ENCODE measurements at places on chromosomes 11 and 22.

DNA sequence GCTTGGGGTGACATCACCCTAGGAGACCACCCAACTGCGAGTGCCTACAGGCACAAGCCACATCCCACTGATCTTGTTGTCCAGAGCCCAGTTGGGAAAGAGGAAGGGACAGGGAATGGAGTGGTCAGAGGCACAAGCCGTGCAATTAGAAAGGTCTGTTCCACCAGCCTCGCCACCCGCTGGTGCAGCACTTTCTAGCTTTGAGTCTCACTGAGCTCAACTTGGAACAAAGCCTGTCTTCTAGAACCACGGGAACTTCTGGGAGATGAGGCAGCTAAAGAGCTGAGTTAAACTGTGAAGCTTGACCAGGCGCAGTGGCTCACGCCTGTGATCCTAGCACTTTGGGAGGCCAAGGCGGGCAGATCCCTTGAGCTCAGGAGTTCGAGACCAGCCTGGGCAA is 29.3 kb downstream of the TPBGL start:
- DNase-seq, result no peak

DNA sequence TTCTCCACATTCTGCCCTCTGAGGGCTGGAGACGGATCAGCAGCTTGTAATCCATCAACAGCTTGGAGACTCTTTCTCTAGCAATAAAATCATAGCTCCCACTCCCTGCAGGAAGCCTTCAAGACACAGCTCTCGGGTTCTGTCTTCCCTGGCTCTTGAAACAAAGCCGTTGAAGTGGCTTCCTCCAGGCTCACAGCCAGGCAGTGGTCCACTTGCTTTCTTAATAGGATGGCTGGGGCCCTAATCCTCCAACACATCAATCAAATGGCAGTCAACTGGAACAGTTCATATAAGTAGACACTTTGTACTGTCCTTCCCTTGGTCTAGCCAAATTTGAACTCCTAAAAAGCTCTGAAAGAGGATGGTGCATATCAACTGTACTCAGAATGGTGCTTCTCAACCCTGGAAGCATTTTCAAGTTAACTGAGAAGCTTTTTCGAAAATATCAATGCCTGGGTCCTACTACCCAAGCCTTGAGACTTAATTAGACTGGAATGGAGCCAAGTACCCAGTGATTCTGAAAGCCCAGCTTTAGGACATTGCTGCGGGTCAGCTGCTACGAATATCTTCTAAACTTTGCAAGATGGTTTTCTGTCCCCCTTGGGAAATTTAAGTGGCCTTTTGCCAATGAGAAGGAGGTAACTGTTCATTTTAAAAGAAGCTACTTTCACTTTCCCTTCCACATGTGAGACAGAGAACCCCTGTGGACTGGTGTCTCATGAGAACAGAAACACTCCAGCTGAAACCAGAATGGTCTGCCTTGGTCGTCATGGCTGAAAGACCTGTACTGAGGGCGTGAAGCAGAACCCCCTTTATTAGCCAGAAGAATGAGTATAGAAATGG is 74.7 kb downstream of the SC5D start:
- DNase-seq, result no peak

- no peak for DNase-seq
Observed at GRCh38 chr22:45164270-45165088, 754 bp downstream of the NUP50 start.

- DNase-seq, result no peak
Observed at GRCh38 chr11:93564895-93565294, 21.7 kb upstream of the SMCO4 start.

- no peak for DNase-seq
Observed at GRCh38 chr11:1204381-1205101, 18.3 kb upstream of the MUC5B start.

- DNase-seq, result no peak
Observed at GRCh38 chr22:19689408-19689807, 24.9 kb upstream of the SEPTIN5 start.

GRCh38 chr11:5624489-5625279 is at the start of gene TRIM34:
TSS of gene TRIM34 (plus strand) at chr11:5625001. CDS start at chr11:5632332, 7,331 bp downstream.
- DNase-seq, result no peak

GRCh38 chr22:31579835-31580242 is 82.2 kb downstream of the PISD start:
- no peak for DNase-seq

- DNase-seq, result no peak
Observed at GRCh38 chr11:95398437-95399112, 167.6 kb upstream of the SESN3 start.

GRCh38 chr11:22079133-22079872 is 113.6 kb upstream of the ANO5 start:
- no peak for DNase-seq

DNA sequence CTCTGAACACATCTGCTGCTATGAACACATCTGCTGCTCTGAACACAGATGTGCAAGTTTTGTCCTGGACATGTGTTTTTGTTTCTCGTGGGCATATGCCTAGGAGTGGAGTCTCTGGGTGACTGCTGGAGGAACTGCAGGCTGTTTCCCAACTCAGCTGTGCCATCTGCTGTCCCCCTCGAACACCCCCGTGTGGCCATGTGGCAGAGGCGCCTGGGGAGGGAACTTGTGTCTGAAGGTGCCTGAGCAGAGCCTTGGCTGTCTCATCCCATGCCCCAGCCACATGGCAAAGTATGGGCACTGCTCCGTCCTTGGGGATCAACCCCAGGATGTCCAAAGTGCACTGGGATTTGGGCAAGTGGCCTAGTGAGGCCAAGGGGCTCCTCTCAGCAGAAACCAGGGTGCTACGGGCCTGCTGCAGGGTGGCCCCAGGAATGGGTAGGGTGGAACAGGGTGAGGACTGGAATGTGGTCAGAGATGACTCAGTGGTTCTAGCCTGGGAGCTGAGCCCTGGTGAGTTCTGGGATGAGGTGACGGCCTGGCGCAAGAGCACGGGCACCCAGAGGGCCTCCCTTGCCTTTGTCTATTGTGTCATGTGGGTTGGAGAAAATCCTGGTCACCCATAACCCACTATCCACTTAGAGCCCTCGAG is 14.7 kb downstream of the GATD1 start:
- DNase-seq, result no peak

DNA sequence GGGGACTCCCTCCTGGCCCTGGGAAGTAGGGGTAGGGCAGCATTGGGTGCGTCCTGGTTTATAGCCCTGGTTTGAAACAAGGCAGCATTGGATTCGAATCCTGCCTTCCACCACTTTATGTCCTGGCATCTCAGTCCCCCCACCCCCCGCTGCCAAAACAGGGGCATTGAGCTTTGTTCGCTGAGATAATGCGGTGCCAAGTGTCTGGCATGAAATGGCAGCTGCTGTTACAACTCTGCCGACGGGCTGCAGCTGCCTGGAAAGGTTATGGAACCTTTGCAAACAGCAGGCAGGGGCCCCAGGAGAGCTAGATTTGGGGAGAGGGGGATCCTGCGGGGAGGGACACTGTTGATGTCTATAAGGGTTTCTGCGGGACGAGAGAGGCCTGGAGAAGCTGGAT is 1.9 kb downstream of the TST start:
- no peak for DNase-seq

DNA sequence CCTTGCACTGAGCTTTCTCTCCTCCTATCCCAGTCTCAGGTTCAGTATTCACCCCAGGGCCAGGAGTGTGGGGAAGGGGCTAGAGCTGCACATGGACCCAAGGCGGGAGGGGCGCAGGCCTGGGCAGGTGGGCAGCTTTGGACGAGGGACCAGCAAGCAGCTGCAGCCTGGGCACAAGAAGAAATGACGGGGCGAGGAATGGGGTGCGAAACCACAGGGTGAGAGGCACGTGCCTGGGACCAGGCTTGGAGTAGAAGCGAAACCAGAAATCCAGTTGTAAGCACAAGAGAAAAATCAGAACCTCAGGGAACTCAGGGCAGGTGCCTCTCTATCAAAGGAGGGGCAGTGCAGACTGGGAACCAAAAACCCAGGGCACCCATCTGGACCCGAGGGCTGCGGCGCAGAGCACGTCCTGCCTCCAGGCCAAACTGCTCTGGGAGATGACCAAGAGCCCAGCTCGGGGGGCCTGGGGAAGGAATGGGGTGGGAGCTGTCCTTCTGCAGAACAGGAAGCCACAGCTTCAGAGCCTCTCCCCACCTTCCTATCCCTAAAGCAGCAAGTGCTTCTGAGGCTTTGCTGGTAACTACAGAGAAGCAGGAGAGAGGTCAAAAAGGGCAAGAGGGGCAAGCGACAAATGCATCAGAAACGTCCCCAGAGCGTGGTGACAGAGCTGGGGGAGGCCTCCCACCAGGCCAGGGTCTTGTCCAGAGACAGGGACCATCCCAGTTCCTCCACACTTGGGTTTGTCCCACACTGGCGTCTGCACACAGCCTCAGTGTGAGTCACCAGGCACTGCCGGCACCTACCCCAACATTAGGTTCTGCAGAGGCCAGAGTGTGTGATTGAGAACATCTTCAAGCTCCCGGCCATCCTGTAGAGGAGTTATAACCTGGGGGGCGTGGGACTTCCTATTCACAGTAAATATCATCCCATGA is 18.3 kb upstream of the TMPRSS4 start:
- no peak for DNase-seq

- DNase-seq, result no peak
Observed at GRCh38 chr11:705646-706438, at the start of gene EPS8L2. TSS of gene EPS8L2 (plus strand) at chr11:706231. CDS start at chr11:709408, 3,177 bp downstream.

GRCh38 chr11:130467116-130467900 is 18.9 kb downstream of the ADAMTS15 start:
- no peak for DNase-seq

DNA sequence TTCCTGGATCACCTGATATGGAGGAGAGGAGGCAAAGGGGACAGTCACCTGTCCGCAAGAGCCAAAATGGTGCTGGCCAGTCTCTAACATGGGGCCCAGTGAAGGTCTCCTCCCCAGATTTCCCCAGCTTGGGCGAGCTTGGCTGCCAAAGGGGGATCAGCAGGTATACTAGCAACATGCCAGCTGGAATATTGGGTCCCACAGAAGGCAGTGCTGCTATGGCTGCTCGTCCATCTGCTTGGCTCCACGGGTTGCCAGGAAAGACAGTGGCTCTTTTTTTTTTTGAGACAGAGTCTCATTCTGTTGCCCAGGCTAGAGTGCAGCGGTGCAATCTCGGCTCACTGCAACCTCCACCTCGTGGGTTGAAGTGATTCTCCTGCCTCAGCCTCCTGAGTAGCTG is 12.7 kb upstream of the KAT5 start:
- no peak for DNase-seq

- no peak for DNase-seq
Observed at GRCh38 chr11:105204636-105205035, 65.1 kb upstream of the CARD18 start.

DNA sequence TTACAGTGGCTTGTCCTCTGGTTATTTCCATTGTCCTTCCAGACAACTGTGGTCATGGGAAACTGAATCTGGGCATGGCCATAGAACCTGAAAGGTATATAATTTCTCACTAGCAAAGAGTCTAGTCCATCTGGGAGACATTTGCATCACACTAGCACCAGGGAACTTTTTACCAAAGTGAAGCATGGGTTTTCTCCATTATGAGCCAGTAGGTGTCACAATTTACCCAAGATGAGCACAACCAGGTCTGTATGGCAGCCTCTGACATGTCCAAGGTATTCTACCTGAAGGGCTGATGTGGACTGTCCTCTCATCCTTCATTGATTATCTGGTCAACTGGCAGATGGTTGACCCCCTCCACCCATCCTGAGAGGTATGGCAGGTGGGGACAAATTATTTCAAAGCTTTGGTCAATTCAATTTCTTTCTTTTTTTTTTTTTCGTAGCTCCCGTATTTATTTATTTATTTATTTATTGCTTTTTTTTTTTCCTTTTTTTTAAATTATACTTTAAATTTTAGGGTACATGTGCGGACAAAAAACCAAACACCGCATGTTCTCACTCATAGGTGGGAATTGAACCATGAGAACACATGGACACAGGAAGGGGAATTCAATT is 425.9 kb downstream of the TMEM135 start:
- DNase-seq, result peak; percentile 39

GRCh38 chr11:44623341-44623730 is 57.9 kb downstream of the CD82 start:
- no peak for DNase-seq

DNA sequence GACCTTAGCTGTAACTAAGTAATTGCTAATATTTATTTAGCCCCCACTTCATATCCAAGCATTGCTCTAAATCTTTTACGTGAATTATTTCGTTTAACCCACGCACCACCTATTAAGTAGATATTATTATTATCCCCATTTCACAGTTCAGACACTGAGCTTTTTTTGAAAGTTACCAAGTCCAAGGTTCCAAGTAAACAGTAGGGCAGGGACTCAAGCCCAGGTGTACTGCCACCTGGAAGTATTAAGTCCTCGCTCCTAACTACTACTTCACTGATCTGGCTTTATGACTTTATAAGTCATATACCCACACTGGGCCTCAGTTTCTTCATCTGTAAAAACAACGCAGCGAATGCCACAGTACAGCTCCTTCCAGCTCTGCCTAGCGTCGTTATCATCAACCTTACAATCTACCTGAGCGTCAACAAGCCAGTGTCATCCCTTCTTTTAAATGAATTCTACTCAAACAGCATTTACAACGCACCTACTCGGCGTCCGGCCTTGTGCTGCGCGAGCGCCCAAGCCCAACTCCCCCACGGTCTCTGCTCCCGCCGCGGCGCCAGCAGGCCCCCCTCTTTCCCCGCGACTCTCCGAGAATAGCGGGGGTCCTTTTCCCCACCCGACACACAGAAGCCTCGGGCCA is 624 bp downstream of the TMEM41B start:
- no peak for DNase-seq
